ENCODE measurements at places on chromosomes 4 and X.

DNA sequence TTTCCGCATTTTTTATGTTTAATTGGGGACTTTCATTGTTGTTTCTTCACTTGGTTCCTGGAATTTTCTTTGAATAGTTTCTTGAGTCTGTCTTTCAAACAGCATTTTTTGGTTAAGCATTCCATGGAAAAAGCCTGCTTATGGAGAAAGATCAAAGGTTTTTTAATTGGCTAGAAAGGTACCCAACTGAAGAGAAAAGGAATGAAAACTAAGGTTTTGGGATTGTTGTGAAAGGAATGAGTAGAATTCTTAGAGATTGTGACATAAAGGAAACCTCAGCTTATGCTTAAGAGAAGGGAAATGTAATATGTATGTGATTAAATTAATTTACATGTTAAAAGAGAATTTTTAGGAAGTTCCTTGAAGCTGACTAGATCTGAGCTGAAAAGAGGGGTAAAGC, 82.8 kb downstream of the CCKAR start:
- no peak for DNase-seq

DNA sequence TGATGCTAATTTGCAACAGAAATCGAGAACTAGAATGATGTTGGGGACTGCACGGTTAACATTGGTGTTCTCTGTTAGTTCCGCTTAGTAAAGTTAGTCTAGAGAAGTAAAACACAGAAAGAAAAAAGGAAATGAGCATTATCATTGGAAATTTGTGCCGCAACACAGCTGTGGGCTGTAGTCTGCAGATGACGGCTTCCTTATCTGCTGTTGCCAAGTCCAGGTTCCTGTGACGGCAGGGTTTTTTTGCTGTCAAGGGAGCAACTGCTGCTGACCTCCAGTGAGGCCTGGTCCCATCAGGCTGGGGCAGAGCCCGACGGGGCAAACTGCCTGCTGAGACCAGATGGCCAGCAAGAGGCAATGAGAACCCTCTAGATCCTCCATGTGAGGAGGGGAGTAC, 38.9 kb upstream of the PHEX start:
- peak; percentile 18 for DNase-seq

DNA sequence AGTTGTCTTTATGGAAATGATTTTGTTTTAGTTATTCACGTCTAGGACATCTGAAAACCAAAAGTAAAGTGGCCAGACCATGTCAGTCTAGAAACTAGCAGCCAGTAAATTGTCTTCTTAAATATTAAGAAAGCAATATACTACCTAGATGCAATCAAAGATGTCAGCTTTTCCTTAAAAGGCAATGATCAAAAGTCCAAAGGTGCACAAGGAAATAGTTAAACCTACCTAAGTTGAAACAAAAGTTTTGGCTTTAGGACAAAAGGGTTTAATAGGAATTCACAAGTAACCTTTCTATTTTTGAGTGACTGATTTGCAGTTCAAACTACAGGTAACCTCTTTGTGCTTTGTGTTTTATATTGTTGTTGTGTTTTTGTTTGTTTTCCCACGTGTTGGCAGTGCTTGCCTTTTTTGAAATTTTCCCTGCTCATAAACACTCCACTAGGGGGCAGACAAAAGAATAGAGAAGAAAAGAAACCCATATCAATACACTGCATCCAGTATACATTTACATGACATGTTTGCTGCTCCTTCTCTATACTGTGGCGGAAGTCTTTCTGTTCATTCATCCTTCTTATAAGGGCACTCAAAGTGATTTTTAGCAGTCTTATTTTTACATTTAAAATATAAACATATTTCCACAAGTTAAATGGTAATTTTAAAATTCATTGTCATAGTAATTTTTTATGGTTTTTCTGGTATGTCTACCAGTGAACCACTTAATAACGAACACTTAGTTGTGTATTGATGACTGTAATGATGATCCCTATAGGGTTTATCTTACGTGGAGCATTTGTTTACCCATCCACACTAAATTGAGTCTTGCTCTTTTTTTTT, 62.7 kb downstream of the GAB1 start:
- DNase-seq: peak; percentile 73

GRCh38 chr4:122879001-122879400, 43.4 kb downstream of the NUDT6 start:
- no peak for DNase-seq

- DNase-seq: no peak
Observed at GRCh38 chrX:102835504-102836146, 101.4 kb upstream of the RAB40AL start.

DNA sequence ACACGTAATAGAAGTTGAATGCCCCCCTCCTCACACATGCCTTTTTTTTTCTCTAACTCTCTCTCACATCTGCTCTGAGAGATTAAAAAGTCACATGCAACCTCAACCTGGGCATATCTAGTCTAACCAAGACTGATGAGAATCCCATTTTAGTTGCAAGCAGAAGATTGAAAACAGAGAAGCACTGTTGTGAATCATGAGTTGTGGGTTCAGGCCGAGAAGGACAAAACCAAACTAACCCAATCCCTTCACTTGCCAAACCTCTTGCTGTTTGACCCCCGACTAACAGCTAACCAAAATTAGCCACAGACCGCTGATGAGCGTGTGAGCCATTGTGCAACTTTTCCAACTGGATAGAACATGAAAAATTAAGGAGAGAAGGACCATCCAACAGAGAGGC, 31.8 kb downstream of the CXCL1 start:
- DNase-seq: no peak

DNA sequence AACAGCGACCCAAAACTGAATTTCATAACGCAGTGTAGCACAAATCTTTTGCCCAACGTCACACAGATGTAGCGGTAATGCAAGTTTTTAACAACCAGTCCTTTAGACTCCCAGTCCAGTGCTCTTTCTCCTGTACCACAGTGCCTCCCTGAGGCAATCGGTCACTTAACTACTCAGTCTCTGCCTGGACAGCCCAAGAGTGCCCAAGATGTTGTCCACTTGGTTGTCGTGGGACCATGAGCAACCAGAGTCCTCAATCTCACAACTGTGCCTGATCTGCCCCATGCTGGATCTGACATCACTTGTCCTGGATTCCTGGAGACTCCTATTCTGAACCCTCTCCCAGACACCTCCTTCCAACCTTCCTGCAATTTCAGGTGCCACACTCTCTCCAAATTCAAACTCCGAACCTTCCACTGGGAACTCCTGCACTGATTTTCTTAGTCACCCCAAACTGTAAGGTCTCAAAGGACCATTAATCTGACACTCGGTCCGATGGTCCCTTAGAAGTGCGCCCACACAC, 702 bp downstream of the MMGT1 start:
- DNase-seq: no peak

DNA sequence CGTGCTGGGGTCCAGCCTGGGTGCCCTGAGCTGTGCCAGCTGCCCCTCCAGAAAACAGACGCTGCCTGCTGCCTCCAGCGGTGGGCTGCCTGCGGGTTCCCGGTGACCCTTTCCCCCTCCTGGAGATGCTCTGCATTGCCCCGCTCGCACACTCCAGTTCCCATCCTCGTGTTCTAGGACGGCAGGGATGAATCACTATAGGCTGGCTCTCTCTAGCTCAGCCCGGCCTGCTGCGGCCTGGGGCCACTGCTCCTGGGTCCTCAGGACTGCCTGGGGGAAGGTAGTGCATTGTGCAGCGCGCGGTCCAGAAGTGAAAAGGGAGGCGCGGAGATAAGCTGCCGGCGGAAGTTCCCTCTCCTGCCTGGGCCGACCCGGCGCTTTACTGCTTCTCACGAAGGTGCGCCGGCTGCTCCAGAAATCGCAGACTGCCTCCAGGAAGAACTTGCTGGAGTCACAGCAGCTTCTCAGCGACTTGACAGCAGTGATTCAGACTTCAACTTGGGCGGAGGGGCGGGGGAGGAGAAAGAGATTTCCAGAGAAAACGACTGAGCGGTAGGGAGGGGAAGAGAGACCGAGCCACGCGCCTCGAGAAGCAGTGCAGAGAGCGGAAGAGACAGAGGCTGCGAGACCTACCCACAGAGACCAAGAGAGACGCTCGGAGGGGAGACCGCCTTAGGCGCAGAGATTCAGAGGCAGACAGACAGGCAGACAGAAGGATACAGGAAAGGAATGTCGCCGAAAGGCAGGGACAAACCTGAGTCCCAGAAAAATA, 6.7 kb upstream of the MSX1 start:
- peak; percentile 80 for DNase-seq

DNA sequence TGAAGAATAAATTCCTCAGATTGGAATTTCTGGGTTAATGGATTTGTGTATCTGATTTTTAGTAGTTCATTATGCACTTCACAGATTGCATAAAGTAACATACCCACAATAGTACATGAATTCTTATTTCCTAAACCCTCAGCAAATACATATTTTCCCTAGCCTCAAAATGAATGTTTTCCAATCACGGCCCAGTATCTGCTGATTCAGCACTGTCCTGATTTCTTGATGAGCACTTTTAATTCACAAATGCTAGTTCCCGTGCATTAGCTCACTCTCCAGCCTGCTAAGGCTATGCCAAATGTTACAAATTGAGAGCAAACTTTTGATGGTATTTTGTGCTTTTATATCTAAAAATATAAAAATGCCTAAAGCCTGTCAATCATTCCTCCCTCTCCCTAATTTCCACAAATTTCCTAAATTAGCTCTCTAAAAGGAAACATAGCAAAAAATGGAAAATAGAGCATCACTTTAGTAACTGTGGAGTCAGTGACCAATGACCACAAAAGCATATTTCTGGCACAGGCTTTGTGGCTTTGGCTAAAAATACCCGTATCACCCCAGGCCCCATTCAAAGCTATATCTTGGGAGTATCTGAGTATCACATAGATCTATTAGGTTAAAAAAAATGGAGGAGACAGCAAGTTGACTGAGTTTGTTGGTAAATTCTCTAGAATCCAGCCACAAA, 75.5 kb downstream of the NAF1 start:
- DNase-seq: peak; percentile 18

GRCh38 chrX:113001836-113002235, 161.2 kb upstream of the AMOT start:
- DNase-seq: no peak

- DNase-seq: peak; percentile 47
Observed at GRCh38 chr4:140099983-140100382, 54.0 kb downstream of the MAML3 start.

DNA sequence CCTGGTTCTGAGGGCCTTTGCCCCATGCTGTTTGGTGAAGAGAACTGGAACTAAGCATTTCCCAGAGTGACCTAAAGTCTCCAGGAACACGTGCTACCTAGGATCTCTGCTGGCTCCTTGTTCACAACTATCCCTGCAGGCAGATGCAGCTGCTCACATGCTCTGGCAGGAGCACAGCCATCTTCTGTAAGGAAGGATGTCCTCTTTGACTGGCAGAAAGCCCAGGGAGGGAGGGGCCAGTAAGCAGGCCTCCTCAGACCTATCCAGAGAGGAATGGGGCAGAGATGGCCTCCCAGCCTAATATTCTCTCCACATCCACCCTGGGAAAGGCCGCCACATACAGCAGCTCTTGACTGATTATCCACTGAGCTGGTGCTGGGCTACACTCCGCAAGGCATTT, 142.8 kb upstream of the EOLA2 start:
- no peak for DNase-seq

DNA sequence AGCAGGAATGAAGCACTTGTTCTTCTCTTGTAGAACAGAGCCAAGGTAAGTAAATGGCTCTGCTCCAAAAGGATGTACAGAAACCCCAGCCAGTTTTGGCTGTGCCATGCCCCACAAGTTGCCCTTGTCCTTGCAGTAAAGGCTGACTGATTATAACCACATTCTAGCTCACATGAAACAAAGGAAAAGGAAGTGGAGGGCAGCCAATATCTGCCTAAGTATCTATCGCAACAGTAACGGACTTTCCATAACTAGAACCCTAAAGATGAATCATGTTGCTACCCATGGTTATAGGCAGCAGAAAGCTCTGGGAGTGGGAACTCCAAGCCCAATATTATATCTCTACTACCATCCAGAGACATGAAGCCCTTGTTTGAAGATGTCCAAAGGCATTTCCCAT, 95.7 kb downstream of the COMMD8 start:
- DNase-seq: no peak

DNA sequence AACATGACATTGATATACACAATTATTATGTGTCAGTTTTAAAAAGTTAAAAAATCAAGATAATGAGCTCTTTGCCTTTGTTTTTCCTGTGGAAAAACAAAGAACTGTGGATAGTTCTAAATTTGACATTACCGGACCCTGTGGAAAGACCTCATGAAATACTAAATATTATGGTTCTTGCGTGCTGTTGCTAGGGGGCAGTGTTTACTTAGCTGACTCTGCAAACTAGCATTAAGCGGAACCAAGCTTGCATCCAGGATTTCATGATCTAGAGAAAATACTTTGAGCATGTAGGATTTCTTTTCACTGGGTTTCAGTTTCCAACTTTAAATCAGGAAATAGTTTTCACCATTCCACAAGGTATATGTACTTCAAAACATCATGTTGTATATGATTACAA, 33.6 kb downstream of the CLCN4 start:
- no peak for DNase-seq

- peak; percentile 75 for DNase-seq
Observed at GRCh38 chrX:123859409-123859845, 426 bp upstream of the XIAP start.

GRCh38 chrX:16466640-16467432, 183.1 kb upstream of the S100G start:
- no peak for DNase-seq

- no peak for DNase-seq
Observed at GRCh38 chrX:111119341-111119740, 23.4 kb downstream of the PAK3 start.

- no peak for DNase-seq
Observed at GRCh38 chr4:139785356-139785755, 119.7 kb downstream of the MGST2 start.

DNA sequence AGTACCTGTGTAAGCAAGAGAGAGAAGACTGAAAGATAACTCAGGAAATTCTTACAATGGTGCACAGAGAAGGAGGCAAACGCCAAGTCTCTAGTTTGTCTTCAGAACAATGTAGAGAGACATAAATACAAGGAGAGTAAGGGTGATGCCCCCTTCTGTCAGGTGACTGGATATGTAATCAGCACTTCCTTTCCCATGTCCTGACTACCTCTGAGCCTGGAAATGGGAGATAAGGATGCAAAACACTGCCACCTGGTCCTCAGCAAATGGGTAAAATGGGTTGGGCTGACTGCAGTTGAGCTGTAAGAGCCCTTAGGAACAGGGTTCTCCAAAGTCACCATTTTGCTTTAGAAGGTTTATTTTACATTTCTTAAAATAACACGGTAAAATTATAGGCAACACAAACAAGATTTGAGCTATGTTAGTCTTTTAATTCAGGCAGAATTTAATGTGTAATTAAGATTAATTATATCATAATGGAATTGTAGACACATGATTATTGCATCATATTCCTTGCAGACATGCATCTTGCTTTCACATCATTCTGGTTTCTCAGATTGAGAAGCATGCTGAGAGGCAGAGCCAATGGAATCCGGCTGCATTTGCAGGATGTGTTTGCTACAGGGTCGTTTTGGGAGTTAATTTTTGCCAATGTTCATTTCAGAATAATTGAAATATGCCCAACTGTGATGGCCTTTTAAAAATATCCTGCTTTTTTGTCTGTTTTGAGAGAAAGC, 37.2 kb upstream of the ARX start:
- DNase-seq: no peak

- DNase-seq: no peak
Observed at GRCh38 chrX:12425496-12425895, 287.2 kb downstream of the FRMPD4 start.

Data from putamen (tissue), 1 donor.